ENCODE measurements at places on chromosomes 7 and 10. TPM values are rescaled to one million over a fixed set of nuclear protein-coding genes. Genes with fewer than 3 reads are reported as not detected.
A peak's percentile ranks its signal among the peaks of the same experiment; 100 is the strongest.

GRCh38 chr7:33107136-33108066 lies 1.8 kb downstream of the RP9 start:
- peak; percentile 39 for DNase-seq

DNA sequence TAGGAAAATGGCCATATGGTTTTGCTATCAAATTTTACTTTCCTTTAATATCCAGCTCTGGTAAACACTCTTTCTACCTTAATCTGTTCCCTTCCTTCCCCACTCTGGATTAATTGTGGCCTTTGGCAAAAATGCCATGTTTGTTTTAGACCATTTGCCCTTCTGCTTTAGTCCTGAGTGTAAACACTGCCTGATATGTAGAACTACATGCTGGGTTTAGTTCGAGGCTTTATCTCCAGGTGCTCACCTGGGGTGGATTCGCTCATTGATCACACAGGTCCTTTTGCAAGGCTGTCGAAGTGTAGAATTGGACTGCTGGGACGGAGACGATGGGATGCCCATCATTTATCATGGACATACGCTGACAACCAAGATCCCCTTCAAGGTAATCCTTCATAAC lies 94.1 kb downstream of the NOC3L start:
- DNase-seq, result no peak

Gene IQUB
- 5.2 TPM for polyA plus RNA-seq

Gene IMMP2L
- 48.2 TPM for polyA plus RNA-seq

- no peak for DNase-seq
Observed at GRCh38 chr7:11478426-11478825, 353.6 kb downstream of the THSD7A start.

GRCh38 chr10:61890430-61890829 lies 11.1 kb upstream of the ARID5B start:
- DNase-seq, result no peak

DNA sequence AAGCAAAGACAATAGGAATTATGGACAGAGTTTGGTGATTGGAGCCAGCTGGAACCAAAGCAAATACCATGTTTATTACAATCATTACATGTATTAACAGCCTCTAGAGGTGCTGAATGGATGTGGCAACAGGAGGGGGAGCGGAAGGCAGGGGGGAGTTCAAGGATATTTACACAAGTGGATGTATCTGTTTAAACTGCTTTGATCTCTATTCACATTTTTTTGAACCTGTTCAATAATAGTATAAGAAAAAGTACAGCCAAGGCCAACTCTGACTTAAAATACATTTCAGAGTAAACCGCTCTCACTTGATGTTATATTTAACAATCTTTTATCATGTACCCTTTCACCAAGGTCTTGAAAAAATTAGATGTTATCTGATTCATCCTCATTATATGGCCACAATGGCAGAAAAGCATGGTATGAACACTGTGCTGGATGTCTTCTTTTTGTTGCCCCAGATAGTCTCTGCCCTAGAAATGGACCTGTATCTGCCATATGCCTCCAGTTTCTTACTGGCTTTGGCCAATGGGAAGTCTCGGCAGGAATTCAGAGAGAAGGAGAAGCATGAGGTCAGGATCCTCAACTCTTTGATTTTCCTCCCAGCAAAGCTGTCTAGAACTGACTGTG lies 88.2 kb upstream of the FAM133B start:
- no peak for DNase-seq

Measured in right renal cortex interstitium (tissue), 3 donors.